ENCODE measurements at places on chromosomes 13 and 19. TPM values are rescaled to one million over a fixed set of nuclear protein-coding genes. Genes with fewer than 3 reads are reported as not detected.

ZNF226 gene
- 15.7 TPM for total RNA-seq

FLT1 gene
- total RNA-seq: 13.0 TPM

FFAR1 gene
- total RNA-seq: not detected

LILRA5 gene
- total RNA-seq: 2.6 TPM

CYP2A7 gene
- not detected for total RNA-seq

CEACAM16 gene
- 1.0 TPM for total RNA-seq

ZNF552 gene
- 7.3 TPM for total RNA-seq

GJB2 gene
- total RNA-seq: 1.0 TPM

ELSPBP1 gene
- total RNA-seq: not detected

LYPD5 gene
- total RNA-seq: not detected

CCL25 gene
- total RNA-seq: not detected

HRC gene
- 78.3 TPM for total RNA-seq

LRG1 gene
- 0.52 TPM for total RNA-seq

ZNF681 gene
- 1.6 TPM for total RNA-seq

CFAP97D2 gene
- total RNA-seq: not detected

CHERP gene
- total RNA-seq: 7.3 TPM

CEACAM8 gene
- 0.52 TPM for total RNA-seq

GJB6 gene
- total RNA-seq: not detected

ZNF570 gene
- total RNA-seq: 6.8 TPM

PPP6R1 gene
- 11.0 TPM for total RNA-seq

SELENOV gene
- total RNA-seq: not detected

CNN2 gene
- total RNA-seq: 40.2 TPM

CA11 gene
- total RNA-seq: 3.7 TPM

KCTD4 gene
- total RNA-seq: not detected

KLK14 gene
- total RNA-seq: not detected

CYP4F8 gene
- not detected for total RNA-seq

KLK2 gene
- not detected for total RNA-seq

RAB8A gene
- 31.3 TPM for total RNA-seq

ZNF285 gene
- 7.3 TPM for total RNA-seq

ZNF626 gene
- total RNA-seq: 11.5 TPM

NBEA gene
- 23.5 TPM for total RNA-seq

CADM4 gene
- total RNA-seq: 7.8 TPM

ZNF441 gene
- total RNA-seq: 5.2 TPM

GARIN5A gene
- 0.52 TPM for total RNA-seq

SLC25A41 gene
- 0.52 TPM for total RNA-seq

KASH5 gene
- not detected for total RNA-seq

All from skeletal muscle tissue (tissue), 5 donors.